PC-9 (cell line): ENCODE measurements at places on chromosomes 5 and 9. TPM values are rescaled to one million over a fixed set of nuclear protein-coding genes. Genes with fewer than 3 reads are reported as not detected.

The TMEM215 gene
- total RNA-seq, result not detected in 2 replicates

The PDLIM4 gene
- total RNA-seq, result 35.8 and 47.2 TPM in 2 replicates

The ECSCR gene
- not detected in 2 replicates for total RNA-seq

The LPAR1 gene
- 8.9 and 11.8 TPM in 2 replicates for total RNA-seq

The TMEM141 gene
- total RNA-seq, result 83.6 and 124 TPM in 2 replicates

DNA sequence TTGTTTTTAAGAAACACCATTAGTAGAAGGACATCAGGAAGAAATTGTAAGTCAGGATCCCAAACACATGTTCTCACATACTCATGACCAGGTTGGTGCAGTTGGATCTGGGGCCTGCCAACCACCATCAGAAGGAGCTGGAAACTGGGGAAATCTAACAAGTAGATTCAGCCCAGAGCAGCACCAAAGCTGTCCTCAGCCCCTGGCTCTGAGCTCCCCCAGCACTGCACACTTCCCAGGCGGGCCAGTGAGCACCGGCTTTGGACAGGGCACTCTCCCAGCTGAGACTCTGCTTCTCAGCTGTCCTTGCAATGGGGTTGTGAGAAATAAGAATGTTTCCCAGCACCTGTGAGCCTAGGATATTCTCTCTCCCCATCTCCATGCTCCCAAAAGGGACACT lies 162.5 kb downstream of the PAX5 start:
- no peaks in the 10 kb centered on the region for H3K36me3 ChIP-seq
- H3K27ac ChIP-seq, result no peak overlapping the region
- H3K4me1 ChIP-seq, result no peaks in the 10 kb centered on the region
- DNase-seq, result no peak
- no peak overlapping the region for H3K4me3 ChIP-seq

- H3K4me1 ChIP-seq, result no peaks in the 10 kb centered on the region
- H3K4me3 ChIP-seq, result no peak overlapping the region
- H3K27me3 ChIP-seq, result no peaks in the 10 kb centered on the region
- no peaks in the 10 kb centered on the region for H3K36me3 ChIP-seq
- DNase-seq, result no peak
- no peak overlapping the region for H3K27ac ChIP-seq
Observed at GRCh38 chr9:16023446-16023845, 470.6 kb downstream of the CCDC171 start.

DNA sequence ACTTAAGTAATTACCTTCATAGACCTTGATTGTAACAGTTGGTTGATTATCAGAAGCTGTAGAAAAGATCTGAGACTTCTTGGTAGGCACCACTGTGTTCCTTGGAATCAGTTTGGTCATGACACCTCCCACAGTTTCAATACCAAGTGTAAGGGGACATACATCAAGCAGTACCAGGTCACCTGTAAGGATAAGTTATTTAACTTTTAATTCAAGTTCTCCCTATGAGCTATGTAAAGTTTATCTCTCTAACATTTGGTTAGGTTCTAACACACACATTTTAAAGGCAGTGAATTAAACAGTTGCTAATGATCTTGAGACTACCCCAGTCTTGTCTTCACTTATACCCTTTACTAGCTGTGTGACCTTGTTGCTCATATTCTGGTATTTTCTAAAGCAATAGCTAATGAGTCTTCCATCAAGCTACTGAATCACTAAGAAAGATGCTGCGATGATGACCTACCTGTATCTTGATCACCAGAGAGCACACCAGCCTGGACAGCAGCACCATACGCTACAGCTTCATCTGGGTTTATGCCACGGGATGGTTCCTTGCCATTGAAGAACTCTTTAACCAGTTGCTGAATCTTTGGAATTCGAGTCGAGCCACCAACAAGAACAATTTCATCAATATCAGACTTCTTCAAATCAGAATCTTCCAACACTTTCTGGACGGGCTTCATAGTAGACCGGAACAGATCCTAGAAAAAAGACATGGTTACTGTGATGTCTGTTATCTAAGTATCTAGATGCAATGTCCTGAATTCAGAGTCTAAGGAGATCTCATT lies 2.8 kb downstream of the HSPA5 start:
- H3K4me3 ChIP-seq, result peak overlapping the region; percentile 92; the same call in 1 of the 2 replicates
- no peak for DNase-seq
- peaks cover 46% of the 10 kb centered on the region for H3K4me1 ChIP-seq
- H3K36me3 ChIP-seq, result peaks cover 53% of the 10 kb centered on the region

- no peak overlapping the region for H3K27ac ChIP-seq
- no peaks in the 10 kb centered on the region for H3K36me3 ChIP-seq
- DNase-seq, result no peak
- no peaks in the 10 kb centered on the region for H3K27me3 ChIP-seq
- H3K4me1 ChIP-seq, result no peaks in the 10 kb centered on the region
Observed at GRCh38 chr5:120552638-120553037, 88.5 kb downstream of the PRR16 start.

GRCh38 chr5:130868186-130868840 lies 296.7 kb downstream of the HINT1 start:
- H3K4me1 ChIP-seq, result no peaks in the 10 kb centered on the region
- no peak overlapping the region for H3K27ac ChIP-seq
- no peak overlapping the region for H3K4me3 ChIP-seq
- H3K36me3 ChIP-seq, result no peaks in the 10 kb centered on the region

- H3K36me3 ChIP-seq, result no peaks in the 10 kb centered on the region
- no peaks in the 10 kb centered on the region for H3K4me1 ChIP-seq
- H3K27ac ChIP-seq, result no peak overlapping the region
Observed at GRCh38 chr5:155886311-155887031, 440.5 kb upstream of the SGCD start.

GRCh38 chr5:110594866-110595265 lies 131.6 kb downstream of the TMEM232 start:
- no peak for DNase-seq
- H3K27ac ChIP-seq, result no peak overlapping the region
- H3K4me3 ChIP-seq, result no peak overlapping the region

GRCh38 chr5:3365501-3366215 lies 230.0 kb upstream of the IRX1 start:
- H3K4me1 ChIP-seq, result no peaks in the 10 kb centered on the region
- H3K36me3 ChIP-seq, result no peaks in the 10 kb centered on the region
- H3K27ac ChIP-seq, result no peak overlapping the region
- no peak overlapping the region for H3K4me3 ChIP-seq
- peaks cover 52% of the 10 kb centered on the region for H3K27me3 ChIP-seq
- no peak for DNase-seq
